Amygdala (tissue), 56 donors: ENCODE measurements at places on chromosomes 5 and 9.

GRCh38 chr5:91328743-91329142, 54.4 kb downstream of the ARRDC3 start:
- DNase-seq, result no peak

GRCh38 chr5:125258615-125259014, 512.2 kb upstream of the ZNF608 start:
- DNase-seq, result no peak

DNA sequence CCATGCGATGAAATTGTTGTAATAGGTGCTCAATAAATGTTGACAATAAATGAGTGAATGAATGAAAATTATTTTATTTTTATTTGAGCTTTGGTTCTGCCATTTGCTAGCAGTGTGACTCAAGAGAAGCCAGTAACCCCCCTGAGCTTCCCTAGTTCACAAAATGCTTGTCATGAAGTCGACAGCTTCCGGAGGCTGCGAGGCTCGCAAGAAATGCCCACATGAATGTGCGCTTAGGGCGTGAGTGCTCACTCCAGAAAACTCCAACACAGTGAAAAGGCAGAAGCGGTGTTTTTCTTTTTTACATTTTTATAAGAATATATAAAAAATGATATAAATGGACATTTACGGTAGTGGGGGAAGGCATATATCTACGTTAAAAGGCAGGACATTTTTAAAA, 26.5 kb downstream of the CDKN2A start:
- no peak for DNase-seq

DNA sequence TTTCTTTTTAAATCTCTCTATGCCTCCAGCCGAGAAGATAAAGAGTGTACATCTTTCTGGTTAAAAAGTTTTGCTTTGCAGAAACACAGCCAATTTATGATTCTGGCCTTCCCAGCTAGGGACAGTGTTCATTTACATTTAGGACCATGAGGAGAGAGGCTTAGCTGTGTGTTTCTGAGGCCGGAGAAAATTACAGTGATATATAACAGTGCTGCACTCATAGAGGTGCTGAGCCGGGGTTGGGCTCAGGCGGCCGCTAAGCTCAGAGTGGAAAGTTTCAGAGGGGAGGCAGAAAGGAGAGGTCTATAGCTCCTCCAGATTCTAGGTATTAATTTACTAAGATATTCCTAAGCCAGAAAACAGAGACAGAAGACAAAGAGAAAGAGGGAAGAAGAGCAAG, 37.0 kb upstream of the LCP2 start:
- DNase-seq, result no peak

- no peak for DNase-seq
These were observed 288.1 kb downstream of the NR3C1 start for GRCh38 chr5:143115381-143115780.

GRCh38 chr5:102314328-102314727, 18.2 kb upstream of the SLCO4C1 start:
- no peak for DNase-seq
